ENCODE measurements at places on chromosomes 11 and 22.

- DNase-seq: no peak
Observed at GRCh38 chr11:15497366-15497765, 382.6 kb downstream of the INSC start.

GRCh38 chr22:37101311-37102066 lies 8.0 kb downstream of the TMPRSS6 start:
- DNase-seq: no peak

DNA sequence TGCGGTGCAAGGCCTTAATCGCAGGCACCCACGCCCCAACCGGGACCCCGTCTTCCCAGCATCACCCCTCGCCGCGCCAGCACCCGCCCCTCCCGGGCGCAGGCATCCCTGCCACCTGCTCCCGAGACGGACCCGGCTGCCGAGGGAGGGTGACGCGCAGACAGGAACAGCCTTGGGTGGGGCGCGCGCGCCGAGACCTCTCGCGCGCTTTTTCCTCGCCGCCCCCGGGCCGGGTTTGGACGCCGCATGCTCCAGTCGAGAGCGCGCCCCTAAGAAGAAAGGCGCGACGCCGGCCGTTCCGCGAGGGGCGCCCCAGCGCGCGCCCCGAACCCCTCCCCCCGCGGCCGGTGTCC lies 504 bp downstream of the CFL1 start:
- DNase-seq: no peak

- DNase-seq: no peak
Observed at GRCh38 chr11:111331711-111332479, 33.5 kb downstream of the POU2AF3 start.

- DNase-seq: no peak
Observed at GRCh38 chr22:24500277-24500820, 5.2 kb downstream of the UPB1 start.

DNA sequence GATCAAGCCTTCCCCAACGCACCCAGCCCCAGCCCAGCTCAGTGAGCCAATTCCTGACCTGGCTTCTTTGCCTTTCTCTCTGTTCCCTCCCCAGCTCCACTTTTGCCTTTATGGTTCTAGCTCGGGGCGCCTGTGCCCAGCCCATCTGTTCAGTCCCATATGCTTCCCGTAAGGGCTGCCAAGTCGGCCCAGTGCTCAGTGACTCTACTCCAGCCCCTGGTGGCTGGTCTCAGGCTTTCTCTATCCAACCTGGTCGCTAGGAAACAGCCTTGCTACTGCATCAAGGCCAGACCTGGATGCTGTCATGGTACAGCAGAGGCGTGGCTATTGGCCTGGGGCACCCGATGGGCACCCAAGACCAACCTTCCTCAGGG lies 178.0 kb downstream of the DSCAML1 start:
- DNase-seq: peak; percentile 11

DNA sequence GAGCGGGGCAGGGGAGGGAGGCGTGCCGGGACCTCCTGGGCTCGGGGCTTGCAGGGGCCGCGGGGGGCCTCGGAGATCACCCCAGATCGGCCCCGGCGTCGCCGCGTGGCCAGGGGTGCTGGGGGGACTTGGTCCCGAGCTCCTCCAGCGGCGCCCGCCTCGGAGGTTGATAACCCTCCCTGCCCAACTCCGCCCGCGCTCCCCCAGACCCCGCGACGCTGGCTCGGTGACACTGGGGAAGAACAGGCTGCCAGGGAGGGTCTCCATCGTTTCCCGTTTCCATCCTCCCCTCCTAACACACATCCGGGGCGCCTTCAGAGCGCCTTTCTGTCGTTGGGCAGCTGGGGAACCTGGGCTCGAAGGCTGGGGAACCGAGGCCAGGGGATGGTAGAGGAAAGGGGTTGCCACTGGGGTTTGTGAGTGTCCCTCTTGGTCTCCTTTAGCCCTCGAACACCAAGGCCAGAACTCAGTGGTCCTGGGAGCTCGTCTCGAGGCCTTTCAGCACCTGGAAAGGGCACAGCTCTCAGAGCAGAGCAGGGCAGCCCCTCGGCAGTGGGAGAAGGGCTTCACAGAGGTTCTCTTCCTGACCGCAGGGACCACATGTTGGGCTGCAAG lies 431 bp downstream of the SLC37A2 start:
- DNase-seq: no peak

DNA sequence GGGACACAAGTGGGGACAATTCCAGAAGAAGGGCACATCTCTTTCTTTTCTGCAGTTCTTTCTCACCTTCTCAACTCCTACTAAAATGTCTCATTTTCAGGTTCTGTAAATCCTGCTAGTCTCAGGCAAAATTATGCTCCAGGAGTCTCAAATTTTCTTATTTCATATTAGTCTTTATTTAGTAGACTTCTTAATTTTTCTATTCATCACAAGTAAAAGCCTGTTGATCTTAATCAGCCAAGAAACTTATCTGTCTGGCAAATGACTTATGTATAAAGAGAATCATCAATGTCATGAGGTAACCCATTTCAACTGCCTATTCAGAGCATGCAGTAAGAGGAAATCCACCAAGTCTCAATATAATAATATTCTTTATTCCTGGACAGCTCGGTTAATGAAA lies at the start of gene MS4A2:
TSS of gene MS4A2 (plus strand) at position 301 of the 400 bp plus-strand sequence. CDS start 102 bp downstream, outside the sequence.
- no peak for DNase-seq

DNA sequence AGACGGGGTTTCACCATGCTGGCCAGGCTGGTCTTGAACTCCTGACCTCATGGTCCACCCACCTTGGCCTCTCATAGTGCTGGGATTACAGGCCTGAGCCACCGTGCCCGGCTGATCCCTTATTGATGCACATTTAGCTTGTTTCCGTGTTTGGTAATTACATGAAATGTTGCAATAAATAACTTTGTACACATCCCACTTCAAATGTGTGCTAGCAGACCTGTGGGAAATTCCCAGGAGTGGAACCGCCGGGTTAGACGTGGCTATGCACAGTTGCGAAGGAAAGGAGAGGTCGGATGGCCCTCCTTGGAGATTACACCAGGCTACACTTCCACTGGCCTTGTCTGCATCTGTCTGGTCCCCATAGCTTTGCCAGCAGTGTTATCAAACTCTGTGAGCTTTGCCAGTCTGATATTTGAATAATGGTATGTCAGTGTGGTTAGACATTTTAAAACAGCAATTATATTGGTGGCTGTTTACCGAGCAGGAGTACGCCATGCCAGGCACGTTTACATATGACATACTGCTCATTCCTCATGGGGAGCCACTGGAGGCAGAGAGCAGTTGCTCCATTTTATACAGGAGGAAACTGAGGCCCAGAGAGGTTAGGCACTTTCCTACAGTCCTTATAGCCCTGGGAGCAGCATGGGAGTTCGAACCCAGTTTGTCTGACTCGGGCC lies 27.2 kb upstream of the SYT7 start:
- no peak for DNase-seq

DNA sequence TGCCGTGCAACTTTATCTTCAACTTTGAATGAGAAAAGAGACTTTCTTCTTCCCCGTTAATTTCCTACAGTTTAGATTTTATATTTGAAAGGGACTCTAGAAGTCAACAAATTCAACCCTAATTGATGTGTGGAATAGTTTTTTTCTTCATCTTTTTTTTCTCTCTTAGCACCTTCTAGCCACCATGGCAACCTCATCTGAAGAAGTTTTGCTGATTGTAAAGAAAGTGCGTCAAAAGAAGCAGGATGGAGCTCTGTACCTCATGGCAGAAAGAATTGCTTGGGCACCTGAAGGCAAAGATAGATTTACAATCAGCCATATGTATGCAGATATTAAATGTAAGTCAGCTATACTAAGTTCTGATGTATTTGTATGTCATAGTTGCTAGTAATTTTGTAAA lies 10.5 kb downstream of the GTF2H1 start:
- no peak for DNase-seq

Data from NCI-H1930 (cell line).